ENCODE measurements at places on chromosomes 4 and X.
A peak's percentile ranks its signal among the peaks of the same experiment; 100 is the strongest.

DNA sequence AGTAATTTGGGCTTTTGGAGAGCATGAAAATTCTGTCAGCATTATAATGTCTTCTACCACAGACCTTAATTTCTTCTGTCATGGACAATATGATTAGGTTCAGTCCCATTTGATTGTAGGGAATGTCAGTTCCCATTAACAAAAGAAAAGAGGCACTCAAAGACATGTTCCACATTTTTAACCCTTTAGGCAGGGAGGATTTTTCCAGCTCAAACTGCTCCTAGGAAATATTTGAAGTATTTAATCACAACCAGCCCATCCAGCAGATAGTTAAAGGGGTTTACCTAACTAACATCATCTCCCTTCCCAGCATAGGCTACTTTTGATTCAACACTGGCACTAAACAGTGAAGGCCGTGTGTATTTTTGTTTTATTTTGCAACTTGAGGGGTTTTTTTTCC is 256.0 kb downstream of the DHX15 start:
- DNase-seq, result no peak

- no peak for DNase-seq
Measured at GRCh38 chr4:119313237-119313636, 8.7 kb downstream of the FABP2 start.

GRCh38 chr4:158823461-158823873 is 54.6 kb downstream of the FNIP2 start:
- peak; percentile 45 for DNase-seq

GRCh38 chr4:177809791-177810190 is 367.6 kb upstream of the AGA start:
- no peak for DNase-seq

GRCh38 chrX:117487421-117487820 is 629.2 kb downstream of the KLHL13 start:
- no peak for DNase-seq

DNA sequence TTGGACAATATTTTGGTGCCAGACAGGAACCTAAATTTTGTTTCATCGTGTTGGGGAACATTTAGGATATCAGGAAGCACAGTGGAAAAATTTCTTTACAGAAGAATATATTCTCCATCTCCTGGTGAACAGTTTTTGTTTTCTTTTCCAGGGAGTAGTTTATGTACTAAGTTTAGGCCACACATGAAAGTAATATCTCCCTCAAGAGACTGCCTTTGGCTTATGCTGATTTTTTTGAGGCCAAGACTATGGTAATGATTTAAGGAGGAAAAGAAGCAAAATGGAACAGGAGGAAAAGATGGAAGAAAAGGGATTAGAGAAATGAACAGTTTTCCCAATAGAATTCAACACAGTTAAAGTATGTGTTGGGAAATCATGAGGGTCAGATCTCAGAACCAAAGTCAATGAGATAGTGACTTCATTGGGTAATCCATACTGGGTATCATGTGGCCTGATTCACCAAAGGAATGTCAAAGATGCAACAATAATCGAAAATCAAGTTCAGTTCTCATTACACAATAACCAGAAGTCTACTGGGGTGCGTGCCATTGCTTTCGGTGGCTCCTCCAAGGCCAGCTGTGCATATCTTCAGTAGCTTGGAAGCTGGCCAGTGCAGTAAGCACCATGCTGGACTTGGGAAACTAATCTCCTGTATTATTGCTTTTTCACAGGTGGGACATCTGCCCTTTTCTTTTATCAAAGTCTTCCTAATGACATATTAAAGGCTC is 234.8 kb downstream of the COL25A1 start:
- no peak for DNase-seq

- no peak for DNase-seq
Measured at GRCh38 chr4:11183356-11183740, 245.3 kb downstream of the HS3ST1 start.

DNA sequence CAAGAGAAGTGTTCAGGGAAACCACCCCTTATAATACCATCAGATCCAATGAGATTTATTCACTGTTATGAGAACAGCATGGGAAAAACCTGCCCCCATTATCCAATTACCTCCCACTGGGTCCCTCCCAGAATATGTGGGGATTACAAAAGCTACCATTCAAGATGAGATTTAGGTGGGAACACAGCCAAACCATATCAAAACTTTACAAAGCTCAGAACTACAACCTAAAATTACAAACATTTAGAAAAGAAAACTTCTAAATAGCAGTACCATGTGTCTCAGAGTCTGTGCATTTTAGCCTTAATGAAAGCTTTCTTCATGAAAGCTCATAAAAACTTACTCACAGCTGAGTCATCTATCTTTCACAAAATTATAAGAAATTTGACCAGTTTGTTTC is 1442.8 kb upstream of the PCDH7 start:
- DNase-seq, result no peak

DNA sequence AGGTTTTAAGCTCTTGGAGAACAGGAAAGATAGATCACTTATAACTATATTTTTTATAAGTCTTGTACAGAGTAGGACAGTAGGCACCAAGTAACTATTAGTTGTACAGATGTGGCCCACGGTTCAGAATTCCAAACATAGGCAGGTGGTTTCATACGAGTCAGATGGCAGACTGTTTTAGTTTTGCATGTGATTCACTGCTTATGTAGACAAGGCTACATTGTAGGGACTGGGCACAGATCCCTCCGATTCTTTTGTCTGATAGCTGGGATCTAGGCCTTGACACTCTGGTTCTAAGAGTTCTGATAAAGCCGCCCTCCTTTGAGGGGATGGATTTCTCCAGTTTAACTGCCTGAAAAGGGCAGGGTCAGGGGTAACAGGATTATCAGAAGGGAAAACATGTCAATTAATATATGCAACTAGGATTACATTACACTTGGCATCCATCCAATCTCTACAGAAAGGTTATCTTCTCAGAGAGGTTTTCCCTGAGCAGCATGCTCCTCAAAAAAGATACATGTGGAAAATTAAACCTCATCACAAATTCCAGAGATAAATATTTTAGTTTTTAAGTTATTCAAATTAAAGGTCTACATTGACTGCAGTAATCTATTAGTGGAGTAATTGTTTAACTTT is 87.8 kb downstream of the SPRY1 start:
- no peak for DNase-seq

GRCh38 chr4:78747475-78747922 is 28.7 kb upstream of the BMP2K start:
- no peak for DNase-seq

DNA sequence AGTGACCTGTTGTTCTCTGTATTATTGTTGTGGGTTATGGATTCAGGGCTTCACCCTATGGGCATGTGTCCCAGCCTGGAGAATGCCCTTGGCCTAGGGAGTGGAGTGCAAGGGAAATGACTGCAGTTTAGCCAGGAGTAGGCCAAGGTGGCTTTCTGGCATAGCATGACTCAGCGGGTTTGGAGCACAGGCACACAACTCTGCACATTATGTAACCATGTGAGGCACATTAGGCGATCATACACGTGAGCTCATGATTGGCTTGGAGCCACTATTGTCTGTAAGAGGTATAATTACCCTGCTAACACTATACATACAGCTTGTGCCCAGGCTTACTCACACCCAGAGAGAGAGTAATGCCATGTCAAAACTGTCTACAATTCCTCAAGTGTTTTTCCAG is 35.1 kb upstream of the TACR3 start:
- no peak for DNase-seq

DNA sequence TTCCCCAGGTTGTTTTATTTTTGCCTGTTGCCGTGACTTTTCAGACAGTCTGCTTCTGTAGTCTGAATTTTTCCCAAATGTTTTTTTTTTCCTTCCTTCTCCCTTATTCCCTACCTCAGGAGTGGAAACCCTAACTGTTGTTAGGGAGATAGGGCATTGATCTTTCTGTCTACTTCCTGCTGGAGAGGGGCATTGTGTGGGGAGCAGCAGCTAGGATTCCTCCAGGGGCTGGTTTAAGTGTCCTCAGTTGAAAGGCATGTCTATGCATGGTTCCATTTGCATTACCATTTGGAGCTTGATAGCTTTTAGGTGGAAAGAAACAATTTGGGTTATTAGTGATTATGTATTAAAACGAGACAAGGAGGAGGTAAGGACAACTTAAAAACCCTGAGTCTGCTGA is 383.9 kb downstream of the DCAF12L2 start:
- no peak for DNase-seq

GRCh38 chrX:68132749-68133148 is 300.5 kb downstream of the OPHN1 start:
- DNase-seq, result no peak

DNA sequence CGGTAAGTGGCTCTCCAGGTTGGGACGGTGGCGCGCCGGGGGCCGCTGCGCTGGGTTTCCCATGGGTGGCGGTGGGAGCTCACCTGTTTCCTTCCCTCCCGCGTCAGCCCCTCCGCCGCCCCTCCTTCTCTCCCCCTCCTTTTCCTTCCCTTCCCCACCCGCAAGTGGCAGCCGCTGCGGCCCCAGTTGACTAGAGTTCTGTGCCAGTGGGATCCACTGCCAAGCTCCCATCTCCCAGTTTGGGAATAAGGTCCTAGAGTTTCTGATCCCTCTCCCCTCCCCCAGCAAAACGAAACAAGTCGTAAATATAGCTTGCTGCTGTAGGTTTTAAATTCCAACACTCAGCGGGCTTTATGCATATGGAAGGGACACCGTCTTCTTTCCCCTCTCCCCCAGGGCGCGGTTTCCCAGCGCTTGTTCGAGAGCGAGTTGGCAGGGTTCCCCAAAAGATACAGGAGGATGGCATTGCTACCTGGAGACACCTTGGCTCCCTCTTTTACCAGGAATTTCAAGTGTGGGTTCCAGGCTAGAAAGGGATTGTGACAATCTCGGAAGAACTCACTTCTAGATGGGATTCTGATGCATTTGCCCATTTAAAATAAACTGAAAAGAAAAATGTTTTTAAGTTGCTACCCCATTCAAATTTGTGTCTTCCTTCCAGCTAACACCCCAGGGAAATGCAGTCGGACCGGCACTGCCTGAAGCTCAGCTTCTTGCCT is 1.2 kb downstream of the TLL1 start:
- DNase-seq, result no peak

GRCh38 chrX:31608638-31609037 is 536.8 kb upstream of the FTHL17 start:
- DNase-seq, result no peak

GRCh38 chr4:138633580-138633904 is 382.0 kb upstream of the NOCT start:
- DNase-seq, result no peak

DNA sequence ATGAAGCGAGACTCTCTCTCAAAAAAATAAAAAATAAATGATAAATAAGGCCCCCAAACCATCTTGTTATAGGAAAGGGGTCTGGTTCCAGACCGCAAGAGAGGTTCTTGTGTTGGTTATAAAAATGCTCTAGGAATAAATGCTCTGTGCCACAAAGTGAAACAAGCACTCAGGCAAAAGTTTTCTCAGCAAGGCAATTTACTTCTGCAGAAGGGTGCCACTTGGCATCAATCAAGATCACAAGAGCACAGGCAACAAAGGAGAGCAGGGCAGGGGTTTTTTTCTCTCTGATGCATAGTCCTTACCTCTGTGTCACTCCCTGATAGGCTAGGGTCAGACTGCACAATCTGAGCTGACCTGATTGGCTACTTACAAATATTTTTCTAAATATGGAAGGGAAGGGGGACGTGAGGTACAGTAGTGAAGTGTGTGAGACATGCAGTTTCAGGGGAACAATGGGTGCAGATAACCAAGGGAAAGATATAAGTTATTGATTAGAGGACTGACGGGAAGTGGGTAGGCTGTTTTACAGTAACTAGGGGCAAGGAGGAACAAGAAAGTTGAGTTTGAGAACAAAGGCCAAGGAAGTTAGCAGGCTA is 29.8 kb upstream of the FUNDC1 start:
- no peak for DNase-seq

GRCh38 chr4:53361451-53361850 is 4.4 kb downstream of the SCFD2 start:
- DNase-seq, result no peak

- DNase-seq, result no peak
Measured at GRCh38 chrX:100316987-100317386, 93.1 kb downstream of the PCDH19 start.

DNA sequence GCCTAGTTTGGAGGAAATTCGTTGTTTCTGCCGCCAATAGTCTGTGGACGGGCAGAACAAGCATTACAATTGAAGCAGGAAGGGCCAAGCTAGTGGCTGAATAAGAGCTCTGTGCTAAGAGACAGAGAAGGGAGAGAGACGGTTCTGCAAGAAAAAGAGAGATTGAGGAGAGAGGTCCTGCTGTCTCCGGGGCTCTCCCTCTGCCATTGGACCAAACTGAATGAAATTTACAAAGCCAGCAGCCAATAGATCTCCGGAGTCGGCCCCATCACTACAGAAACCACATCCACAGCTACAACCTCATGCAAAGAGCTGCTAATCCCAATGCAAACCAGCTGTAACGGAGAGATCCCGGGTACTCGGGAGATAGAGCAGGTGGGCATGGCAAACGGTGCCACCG is at the start of gene NLGN4X:
TSS of gene NLGN4X (minus strand) at position 148 of the 400 bp plus-strand sequence. CDS start 77,401 bp downstream, outside the sequence.
- no peak for DNase-seq

- DNase-seq, result no peak
Measured at GRCh38 chrX:3176439-3176820, 135.2 kb downstream of the ARSF start.

- no peak for DNase-seq
Measured at GRCh38 chr4:136203199-136203598, 1329.1 kb downstream of the PCDH18 start.

GRCh38 chr4:87356832-87357526 is 34.0 kb downstream of the HSD17B11 start:
- no peak for DNase-seq

GRCh38 chrX:66050140-66050569 is 10.3 kb upstream of the VSIG4 start:
- DNase-seq, result no peak

- peak; percentile 91 for DNase-seq
Measured at GRCh38 chr4:40196724-40197281, at the start of gene RHOH. RHOH (plus strand) TSS chr4:40197031; CDS start chr4:40243387, 46,356 bp downstream.

GRCh38 chrX:19549838-19550237 is 34.5 kb upstream of the MAP3K15 start:
- peak; percentile 62 for DNase-seq

DNA sequence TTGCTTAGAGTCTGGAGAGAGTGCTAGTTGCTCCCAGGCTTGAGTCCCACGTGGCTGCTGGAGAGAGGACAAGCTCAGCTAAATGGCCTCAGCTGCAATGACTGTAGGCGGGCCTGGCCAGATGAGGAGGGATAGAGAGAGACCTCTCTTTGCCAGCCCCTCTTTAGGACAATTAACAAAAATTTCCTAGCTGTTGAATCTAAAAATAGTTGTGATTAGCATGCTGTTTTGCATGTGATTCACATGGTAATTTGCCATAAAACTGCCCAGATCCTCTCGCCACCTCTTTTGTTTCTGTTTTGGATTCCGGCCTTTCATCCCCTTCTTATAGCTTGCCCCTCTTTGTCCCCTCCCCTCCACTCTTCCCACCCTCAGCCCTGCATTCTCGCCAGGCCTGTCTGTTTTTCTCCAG is 28.9 kb upstream of the PRPS1 start:
- no peak for DNase-seq

Data from activated CD8-positive, alpha-beta memory T cell treated with anti-CD3 and anti-CD28 coated beads, Interleukin-2, amount 10 ng/mL, durations not matched to agents 7 days and 5 days (primary cell).